Fibroblast of skin of right biceps (primary cell): ENCODE measurements at places on chromosomes 7 and 10.
A peak's percentile ranks its signal among the peaks of the same experiment; 100 is the strongest.

DNA sequence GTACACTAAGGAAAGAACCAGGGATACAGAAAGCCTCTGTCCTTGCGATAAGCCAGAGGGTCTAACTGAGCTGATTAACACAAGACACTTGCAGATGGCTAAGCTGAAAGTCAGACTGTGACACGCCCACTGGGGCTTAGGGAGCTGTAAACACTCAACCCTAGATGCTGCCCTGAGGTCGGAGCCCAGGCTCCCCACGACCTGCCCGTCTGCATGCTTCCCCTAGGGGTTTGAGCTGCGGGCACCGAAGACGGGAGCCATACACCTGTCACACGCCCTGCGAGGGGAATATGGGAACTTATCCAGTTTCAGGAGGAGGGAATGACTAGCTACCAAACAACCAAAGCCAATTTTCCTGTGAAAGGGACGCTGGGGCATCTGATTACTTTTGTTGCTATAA is 96.0 kb downstream of the HTR5A start:
- no peak for DNase-seq

GRCh38 chr10:60878224-60878623 is 65.8 kb downstream of the RHOBTB1 start:
- DNase-seq, result no peak

- peak; percentile 80 for DNase-seq
Observed at GRCh38 chr10:126331101-126331500, 57.2 kb downstream of the ADAM12 start.

DNA sequence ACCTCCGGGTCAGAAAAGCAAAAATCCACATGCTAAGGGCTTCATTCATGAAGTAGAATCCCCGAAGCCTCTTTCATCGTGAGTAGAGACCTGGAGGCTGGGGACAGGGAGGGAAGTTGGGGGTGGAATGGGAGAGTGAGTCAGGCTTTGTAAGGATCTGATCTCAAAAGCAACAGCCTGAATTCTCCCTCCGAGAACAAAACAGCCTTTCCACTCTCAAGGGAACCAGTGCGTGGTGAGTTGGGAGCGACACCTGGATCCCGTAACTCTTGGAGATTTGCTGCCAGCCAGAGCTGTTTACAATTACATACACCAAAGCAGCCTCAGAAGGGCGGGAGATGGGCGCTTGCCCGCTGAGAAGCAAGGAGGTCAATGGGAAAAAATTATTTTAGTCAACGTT is 10.8 kb downstream of the AFAP1L2 start:
- DNase-seq, result no peak

DNA sequence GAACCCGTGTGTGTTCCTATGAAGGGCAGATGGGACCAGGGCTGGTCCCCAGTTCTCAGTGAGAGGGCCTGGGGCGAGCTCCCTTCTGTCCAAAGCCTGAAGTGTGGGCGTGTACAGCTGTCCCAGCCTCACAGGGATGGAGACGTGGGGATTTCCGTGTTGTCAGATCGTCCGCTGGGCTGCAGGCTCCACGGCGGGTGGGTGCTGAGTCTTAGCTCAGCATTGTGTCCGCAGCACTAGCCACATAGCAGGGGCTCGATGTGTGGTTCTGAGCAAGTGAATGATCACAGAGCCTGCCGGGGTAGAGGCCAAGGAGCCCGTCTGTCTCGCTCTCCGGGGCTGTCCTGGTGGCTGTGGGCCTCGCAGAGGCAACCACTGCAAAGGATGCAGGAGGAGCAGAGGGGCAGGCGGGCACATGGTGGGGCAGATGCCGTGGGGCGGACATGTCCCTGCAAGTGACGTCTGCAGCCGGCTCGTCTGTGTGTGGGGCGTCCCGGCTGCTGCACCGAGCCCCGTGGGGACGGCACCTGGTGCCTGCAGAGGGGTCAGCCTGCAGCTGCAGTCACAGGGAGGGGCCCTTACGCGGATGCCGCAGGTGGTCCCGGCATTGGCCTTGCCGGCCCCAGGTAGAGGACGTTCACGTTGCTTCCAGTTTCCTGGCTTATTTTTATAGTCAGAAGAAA is 30.9 kb downstream of the FAM20C start:
- DNase-seq, result no peak

DNA sequence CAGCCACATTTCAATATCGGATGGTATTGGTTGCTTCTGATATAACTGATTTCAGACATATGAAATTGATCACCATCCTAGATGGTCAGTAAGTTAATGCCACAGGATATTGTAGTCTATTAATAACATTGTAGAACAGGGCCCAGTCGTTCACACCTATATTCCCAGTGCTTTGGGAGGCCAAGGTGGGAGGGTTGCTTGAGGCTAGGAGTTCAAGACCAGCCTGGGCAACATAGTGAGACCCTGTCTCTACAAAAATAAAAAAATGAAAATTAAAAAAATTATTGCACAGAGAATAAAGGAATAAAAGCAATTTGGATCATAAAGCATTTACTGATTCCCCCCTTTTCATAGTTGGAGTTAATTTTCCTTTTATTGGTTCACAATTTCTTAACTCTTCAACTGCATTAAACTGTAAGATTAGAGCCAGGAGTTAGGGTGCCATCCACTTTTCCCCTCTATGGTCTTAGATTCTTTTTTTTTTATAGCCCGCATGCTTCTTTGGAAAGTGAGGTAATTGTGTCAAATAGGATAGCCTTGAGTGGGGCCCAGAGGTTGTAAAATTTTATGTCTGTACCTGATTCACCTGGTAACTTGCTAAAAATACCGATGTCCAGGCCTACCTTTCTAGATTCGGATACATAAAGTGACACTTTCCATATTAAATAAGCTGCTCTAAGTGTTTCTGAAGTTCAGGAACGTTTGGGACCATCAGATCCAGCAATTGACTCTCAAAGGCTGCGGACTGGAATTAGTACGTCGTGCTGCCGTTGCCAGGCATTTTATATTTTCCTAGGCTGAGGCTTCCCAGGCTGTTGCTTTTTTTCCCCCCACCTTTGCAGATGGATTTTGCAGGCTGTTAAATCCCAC is 24.7 kb downstream of the ADK start:
- DNase-seq, result no peak

GRCh38 chr7:129807863-129808262 is 144.9 kb downstream of the UBE2H start:
- no peak for DNase-seq

- peak; percentile 25 for DNase-seq
Observed at GRCh38 chr7:20651960-20652544, 36.6 kb downstream of the ABCB5 start.

GRCh38 chr10:22712956-22713852 is 1.2 kb downstream of the PIP4K2A start:
- peak; percentile 30 for DNase-seq

GRCh38 chr7:113279256-113279655 is 160.9 kb upstream of the SMIM30 start:
- DNase-seq, result no peak

DNA sequence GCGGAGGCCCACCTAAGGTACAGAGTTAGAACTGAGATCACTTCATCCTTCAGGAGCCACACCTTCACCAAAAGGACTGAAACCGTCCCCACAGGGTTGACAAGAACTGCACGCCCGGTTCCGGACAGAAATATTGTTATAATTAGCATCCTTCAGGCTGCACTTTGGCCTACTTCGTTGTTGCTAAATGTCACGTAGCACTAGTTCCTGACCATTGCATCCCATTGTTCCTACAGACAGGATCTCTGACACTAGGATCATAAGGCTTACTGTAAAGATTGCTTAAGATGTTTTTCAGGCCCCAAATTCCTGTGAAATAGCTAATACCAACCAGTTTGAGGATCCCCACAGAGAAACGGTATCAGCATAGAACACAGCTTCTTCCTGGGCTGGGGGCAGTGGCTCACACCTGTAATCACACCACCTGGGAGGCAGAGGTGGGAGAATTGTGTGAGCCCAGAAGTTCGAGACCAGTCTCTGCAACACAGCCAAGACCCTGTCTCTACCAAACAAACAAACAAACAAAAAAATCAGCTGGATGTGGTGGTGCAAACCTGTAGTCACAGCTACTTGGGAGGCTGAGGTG is 18.3 kb upstream of the EIF4H start:
- no peak for DNase-seq

DNA sequence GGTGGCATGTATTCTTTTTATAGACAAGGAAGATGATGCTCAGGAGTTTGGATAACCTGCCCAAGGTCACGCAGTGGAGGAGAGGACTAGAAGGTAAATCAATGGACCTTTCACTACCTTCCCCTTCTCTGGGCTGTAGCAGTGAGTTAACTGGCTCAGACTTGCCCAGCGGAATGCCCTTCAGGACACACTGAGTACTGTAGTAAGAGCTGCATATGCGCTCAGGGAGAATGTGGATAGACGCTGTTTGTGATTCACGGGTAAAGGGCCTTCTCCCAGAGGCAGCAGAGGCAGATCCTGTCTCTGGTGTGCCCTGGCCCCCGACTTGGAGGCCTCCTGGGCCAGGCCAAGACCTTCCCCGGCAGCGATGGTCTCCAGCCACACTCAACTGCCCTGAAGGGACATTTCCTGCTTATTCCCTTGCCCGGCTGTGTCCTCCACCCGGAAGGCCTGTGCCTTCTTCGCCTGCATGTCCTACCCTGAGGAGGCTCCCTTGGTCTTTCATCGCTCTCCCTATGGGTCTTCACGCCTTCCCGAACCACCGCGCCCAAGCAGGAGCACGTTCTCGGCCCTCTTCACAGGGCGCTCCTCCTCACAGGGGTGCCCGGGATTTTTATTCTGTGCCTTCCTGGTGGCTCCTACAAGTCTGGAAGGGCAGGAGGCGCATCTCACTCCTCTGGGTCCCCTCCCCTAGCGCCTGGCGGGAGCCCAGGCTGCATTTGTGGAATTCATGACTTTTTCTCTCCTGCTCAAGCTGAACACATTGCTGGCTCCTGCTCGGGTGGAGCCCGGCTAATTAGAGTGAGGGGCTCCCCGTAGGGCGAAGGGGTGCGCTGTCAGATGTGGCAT is 1.8 kb upstream of the IKZF1 start:
- no peak for DNase-seq

DNA sequence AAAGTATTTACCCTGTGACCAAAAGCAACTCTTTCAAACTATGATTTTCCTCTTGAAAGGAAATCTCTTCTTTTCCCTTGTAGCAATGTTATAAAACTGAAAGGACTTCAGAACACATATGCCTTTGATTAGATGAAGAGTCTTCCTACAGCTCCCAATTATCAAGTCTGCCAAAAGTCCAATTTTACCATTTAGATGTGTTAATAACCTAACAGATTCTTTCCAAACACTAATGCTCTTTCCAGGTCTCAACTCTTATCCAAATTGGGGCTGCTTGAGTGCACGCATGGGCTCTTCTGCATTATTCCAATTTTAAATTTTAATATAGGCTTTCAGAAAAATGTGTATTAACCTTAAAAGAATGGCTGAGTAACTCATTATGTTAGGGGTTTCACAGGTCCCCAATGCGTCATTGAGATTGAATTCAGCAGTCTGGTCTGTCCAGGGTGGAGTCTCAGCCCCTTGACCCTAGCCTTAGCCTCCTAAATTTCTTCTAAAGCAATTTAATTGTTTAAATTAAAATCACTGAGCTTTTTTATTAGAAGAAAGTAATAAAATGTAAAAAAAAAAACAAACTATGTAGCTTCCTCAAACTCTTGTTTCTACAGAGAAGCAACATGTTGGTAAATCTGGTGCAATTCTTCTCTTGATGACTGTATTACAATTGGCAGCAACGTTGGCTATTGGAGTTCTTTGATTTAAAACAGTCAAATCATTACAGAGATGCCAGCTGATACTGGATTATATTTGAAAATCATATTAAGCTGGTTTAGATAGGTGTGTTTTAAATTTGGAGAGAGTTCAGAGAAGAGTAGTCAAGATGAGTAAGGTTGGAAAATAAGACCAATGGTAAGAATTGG is 170.4 kb downstream of the DKK1 start:
- DNase-seq, result peak; percentile 27

GRCh38 chr10:130377986-130378540 is 241.9 kb downstream of the GLRX3 start:
- no peak for DNase-seq

GRCh38 chr7:16431646-16432424 is 10.5 kb upstream of the CRPPA start:
- DNase-seq, result peak; percentile 24

DNA sequence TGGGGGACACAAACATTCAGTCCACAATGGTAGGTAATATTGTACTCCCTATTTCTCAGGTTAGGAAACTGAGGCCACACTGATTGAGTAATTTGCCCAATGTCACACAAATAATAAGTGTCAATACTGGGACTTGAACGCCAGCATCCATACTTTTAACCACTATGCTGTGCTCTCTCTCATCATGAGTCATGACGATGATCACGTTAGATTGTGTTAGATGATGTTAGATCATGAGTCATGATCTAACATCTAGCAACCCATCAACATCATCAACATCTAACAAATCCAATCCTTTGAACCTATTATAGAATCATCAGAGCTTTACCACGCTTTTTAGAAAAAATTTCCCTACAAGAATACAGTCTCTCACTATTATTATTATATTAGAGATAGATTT is 28.1 kb upstream of the HERPUD2 start:
- DNase-seq, result peak; percentile 54

- no peak for DNase-seq
Observed at GRCh38 chr7:151378496-151379192, 31.2 kb downstream of the WDR86 start.

- no peak for DNase-seq
Observed at GRCh38 chr10:791639-792038, 102.2 kb upstream of the DIP2C start.

- no peak for DNase-seq
Observed at GRCh38 chr10:70967591-70968587, 79.5 kb upstream of the PCBD1 start.
